ENCODE measurements at places on chromosomes 13 and 19. TPM values are rescaled to one million over a fixed set of nuclear protein-coding genes. Genes with fewer than 3 reads are reported as not detected.

DNA sequence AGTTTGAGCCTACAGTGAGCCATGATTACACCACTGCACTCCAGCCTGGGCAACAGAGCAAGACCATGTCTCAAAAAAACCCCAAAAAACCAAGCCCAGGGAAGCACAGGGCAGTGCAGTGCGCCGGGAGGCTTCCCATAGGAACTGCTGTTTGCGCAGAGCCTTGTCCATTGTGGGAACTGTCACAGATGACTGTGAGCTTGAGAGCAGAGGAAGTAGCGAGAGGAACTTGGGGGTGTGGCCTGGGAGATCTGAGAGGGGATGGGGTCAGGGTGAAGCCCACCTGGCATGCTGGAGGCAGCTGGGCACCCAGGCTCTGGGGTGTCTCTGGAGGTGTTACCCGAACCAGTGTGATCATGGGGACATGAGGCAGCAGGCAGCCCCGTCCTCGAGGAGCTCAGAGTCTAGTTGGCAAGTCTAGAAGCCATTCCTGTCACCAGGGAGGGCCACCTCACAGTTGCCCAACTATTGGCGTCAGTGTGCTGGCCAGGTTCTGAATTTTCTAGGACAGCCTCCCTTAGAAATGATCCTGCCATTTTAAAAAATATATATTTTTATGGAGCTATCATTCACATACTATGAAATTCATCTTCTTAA is 10.4 kb downstream of the KDM4B start:
- DNase-seq, result no peak

DNA sequence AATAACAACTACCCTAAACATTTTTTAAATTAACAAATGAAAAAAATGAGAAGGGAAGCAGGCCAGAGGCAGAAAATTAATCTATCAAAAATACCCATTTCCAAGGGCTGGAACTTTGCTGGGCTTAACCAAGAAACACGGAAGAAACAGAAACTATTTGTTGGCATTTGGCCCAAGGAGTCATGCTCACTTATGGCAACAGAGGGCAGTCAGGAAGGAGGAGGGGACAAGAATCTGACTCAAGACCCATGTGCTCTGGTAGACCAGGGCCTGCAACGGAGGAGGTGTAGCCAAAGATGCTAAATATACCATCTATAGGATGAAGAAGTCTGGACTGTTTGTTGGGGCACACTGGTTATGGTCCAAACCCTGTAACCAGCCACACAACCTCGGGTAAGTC is 496.7 kb downstream of the COG6 start:
- no peak for DNase-seq

GRCh38 chr13:90866006-90866405 is 481.5 kb upstream of the MIR17HG start:
- DNase-seq, result no peak

DNA sequence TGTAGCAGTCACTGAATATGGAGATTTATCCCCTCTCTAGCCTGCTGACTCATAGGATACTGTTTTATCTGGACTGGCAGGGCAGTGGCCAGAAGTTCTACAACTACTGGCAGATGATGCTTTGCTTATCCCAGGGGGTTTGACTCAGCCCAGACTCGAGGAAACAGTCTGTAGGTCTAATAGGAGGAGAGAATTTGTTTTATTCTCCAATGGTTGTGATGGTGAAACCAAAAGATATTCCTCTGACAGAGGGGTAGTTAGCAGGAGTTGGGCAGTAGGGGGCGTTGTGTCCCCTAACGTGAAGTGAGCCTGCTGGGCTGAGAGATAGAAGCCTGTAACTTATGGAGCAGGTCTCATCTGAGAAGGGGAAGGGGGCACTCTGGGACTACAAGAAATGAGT is 74.9 kb downstream of the WTIP start:
- no peak for DNase-seq

DNA sequence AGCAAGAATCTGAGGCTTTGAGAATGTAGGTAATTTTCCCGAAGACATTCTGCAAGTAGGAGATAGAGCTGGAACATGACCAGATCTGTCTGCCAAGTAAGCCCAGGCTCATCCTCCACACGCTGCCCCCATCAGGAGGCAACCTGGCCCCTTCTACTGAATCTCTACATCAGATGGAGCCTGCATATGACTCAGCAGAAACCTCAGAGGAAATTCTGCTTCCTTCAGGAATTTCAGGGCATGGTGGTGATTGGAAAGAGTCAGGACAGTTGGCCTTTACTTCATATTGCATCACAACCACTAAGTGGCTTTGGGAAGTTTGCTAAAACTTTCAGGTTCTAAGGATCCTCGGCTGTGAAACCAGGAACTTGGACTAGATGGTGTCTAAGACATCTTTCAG is 85.2 kb downstream of the LRRC63 start:
- no peak for DNase-seq

ADM5 gene
- 0.98 TPM for total RNA-seq

LRG1 gene
- 11.6 TPM for total RNA-seq

DNA sequence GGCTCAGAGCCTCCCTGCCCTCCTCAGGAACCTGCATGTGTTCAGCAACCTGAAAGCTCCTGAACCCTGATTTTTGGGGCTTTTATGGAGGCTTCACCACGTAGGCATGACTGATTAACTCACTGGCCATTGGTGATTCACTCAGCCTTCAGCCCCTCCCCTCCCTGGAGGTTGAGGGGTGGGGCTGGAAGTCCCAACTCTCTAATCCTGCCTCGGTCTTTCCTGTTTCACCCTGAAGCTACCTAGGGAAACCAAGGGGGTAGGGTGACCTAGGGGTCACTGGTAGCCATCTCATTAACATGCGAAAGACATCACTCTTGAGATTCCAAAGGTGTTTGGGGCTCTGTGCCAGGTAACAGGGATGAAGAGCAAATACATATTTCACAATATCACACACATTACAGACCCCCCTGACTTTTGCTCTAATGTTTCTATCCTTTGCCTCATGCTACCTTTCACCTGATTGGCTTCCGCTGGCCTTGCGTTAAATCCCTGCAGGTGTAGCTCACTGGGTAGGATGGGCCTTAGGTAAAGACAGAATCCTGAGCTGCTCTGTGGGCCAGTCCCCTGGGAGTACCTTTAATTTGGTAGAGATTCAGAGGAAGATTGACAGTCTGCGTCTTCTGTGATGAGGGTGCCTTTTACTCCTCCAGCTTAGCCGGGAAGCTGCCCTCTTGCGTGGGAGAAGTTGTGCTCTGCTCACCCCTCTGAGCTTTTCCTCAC is 260.6 kb downstream of the ATP8A2 start:
- no peak for DNase-seq

ZNF729 gene
- not detected for total RNA-seq

GATAD2A gene
- 135 TPM for total RNA-seq

- no peak for DNase-seq
These were observed 25.7 kb downstream of the VRK3 start for GRCh38 chr19:49999371-50000010.

GRAMD1A gene
- total RNA-seq, result 32.3 TPM

PRR22 gene
- total RNA-seq, result 2.6 TPM

GRCh38 chr13:99911965-99912566 is 59.5 kb downstream of the ZIC5 start:
- DNase-seq, result no peak

DNA sequence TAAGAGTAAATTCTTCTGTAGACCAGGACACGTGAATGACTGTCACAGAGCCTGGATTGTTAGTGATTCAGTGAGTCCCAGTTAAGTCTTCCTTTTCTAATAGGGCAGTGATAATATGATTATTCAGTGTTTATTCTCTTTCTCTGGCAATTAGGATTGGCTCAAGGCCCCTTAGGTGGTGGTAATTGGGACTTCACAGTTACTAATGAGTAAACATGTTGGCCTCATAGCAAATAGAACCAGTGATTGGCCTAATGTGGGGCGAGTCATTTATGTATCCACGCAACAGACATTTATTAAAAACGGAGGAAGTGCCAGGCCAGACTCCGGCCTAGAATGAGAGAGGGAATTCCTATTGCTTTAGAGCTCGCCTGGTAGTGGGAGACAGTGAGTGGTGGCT is 72.4 kb downstream of the SHISA2 start:
- DNase-seq, result no peak

GRCh38 chr13:111584870-111585269 is 264.4 kb downstream of the TEX29 start:
- no peak for DNase-seq

DNA sequence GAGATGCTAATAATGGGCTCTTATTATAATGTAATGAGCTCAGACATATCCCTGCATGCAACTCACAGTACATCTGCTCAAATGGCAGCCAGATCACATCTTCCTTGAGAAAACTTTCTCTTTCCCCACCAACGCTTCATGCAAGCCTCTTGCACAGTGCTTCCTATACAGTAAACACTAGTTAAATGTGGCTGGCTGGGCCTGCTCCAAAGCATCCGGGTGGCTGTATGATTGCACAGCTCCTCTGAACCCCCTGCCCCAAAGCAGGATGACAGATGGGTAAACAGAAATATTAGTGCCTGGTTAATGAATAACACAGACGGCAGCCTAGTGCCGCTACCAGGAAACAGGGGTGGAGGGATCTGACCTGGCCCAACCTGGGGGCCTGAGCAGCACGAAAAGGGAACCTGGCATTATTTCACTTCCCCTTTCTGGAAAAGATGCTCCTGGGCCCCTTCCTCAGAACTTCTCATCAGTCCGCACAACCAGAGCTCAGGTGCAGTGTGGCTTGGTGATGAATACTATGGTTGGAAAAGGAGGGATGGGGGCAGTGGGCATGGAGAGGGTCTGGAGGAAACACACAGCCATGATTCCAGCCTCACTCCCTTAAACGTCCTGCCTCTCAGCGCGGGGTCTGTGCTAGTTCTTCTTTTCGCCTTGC is 10.8 kb downstream of the FFAR2 start:
- DNase-seq, result no peak
